ENCODE measurements at places on chromosomes 3 and 15.

DNA sequence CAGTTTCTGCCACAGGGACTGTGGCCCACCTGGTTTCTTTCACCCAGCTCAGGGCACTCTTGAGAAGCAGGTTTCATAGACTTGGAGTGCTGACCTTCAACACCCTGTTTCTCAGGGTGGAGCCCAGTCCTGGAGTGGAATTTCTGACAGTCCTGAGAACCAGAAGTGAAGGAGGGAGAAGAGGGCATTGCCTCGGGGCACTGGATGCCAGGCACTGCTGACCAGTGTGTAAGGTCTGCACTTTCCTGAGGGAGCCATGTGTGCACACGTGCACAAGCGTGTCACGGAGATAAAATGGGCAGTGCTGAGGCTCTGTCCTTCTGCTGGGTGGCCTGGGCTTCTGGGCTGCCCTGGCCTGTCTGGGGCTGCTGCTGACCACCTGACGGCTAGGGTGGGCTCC, 118.5 kb downstream of the SEC22A start:
- DNase-seq = no peak

DNA sequence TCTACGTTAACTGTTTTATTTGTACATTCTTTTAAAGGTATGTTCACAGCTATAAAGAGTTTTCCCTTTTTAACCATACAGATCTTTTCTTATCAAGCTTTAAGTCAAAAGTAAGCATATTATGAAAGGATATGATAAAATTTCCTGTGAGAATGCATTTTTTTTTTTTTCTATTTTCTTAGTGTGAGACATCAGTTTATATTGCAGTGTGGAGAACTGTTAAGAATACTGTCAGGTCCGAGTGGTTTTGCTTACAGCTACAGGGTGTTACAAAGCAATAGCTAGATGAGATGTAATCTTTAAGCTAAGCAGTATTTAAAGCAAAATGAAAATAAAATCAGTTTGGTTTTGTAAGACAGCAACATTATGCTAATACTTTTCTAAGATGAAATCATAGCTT, 133.2 kb downstream of the SLC25A26 start:
- no peak for DNase-seq

DNA sequence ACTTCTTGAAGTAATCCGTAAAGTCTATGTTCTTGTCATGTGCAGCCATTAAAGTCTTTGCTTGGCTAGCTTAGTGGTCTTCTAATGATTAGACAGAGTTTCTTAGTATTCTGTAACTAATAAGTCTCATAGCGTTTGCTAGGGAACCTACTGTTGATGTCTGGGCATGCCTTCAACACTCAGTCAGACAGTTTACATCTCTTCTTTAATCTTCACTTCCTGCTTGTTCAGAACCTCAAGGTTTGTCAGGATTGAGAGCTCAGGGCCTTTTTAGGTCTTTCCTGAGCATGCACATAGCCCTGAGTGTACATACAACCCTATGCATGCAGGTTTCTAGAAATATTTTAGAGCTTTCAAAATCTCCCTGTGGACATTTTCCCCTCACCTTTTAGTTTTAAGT, 426.3 kb downstream of the AGBL1 start:
- DNase-seq = no peak

DNA sequence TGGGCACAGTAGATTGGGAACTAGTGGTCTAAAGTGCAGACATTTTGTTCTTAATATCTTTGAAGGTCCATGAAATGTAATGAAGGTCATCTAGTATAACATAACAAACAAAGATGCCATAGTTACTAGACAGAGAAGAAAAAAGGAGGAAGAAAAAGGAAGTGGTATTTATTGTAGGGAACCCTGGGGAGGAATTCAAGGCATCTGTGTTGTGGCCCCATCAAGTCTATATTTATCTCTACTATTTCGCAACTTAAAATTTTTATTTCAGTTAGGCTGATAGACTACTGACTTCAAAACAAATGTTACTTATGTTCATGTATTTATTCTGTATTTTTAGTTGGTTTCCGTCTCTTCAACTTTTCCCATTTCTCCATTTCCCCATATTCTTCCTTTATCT, 48.9 kb upstream of the ZDHHC23 start:
- DNase-seq = no peak

Measured in hippocampal formation (tissue), 2 donors.